Neural progenitor cell (in vitro differentiated cells): ENCODE measurements at places on chromosomes 16 and 17. TPM values are rescaled to one million over a fixed set of nuclear protein-coding genes. Genes with fewer than 3 reads are reported as not detected.

The NXPH3 gene
- 3.6 and 10.7 TPM in 2 replicates for total RNA-seq

GRCh38 chr16:26211542-26211941 is 519.8 kb downstream of the HS3ST4 start:
- no peak overlapping the region for H3K27ac ChIP-seq
- DNase-seq, result no peak
- H3K27me3 ChIP-seq, result no peaks in the 10 kb centered on the region
- peaks cover 7% of the 10 kb centered on the region for H3K4me1 ChIP-seq
- no peak overlapping the region for H3K4me3 ChIP-seq

DNA sequence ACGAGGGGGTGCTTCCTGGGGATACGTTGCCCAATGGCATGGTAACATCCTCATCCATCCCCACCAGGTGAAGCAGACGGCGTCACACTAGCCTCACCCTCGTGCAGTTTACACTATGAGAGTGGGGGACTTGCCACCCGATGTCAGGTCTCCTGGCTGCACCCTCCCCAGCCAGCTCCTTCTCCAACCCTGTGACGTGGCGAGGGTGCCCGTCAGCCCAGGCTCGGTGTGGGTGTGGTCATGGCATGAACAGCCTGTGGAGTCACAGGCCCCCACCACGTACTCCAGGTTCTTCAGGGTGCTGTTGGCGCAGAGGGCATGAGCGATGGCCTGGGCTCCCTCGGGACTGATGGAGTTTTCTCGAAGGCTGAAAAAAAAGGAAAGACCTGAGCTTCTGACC is 28.3 kb downstream of the NLRC3 start:
- H3K4me3 ChIP-seq, result no peak overlapping the region
- peaks cover 10% of the 10 kb centered on the region for H3K4me1 ChIP-seq
- DNase-seq, result no peak

- H3K27ac ChIP-seq, result no peak overlapping the region
- H3K27me3 ChIP-seq, result peaks cover 42% of the 10 kb centered on the region
- DNase-seq, result no peak
Measured at GRCh38 chr16:3054965-3055733, 8.8 kb downstream of the MMP25 start.

- H3K27me3 ChIP-seq, result no peaks in the 10 kb centered on the region
- no peak for DNase-seq
- no peak overlapping the region for H3K4me3 ChIP-seq
- H3K36me3 ChIP-seq, result no peaks in the 10 kb centered on the region
Measured at GRCh38 chr16:88758227-88758943, 26.6 kb downstream of the PIEZO1 start.

- H3K36me3 ChIP-seq, result no peaks in the 10 kb centered on the region
- DNase-seq, result peak; percentile 48
- H3K27ac ChIP-seq, result no peak overlapping the region
- H3K27me3 ChIP-seq, result peaks cover 58% of the 10 kb centered on the region
- H3K4me3 ChIP-seq, result no peak overlapping the region
Measured at GRCh38 chr16:77437859-77438258, 3.0 kb upstream of the ADAMTS18 start.

DNA sequence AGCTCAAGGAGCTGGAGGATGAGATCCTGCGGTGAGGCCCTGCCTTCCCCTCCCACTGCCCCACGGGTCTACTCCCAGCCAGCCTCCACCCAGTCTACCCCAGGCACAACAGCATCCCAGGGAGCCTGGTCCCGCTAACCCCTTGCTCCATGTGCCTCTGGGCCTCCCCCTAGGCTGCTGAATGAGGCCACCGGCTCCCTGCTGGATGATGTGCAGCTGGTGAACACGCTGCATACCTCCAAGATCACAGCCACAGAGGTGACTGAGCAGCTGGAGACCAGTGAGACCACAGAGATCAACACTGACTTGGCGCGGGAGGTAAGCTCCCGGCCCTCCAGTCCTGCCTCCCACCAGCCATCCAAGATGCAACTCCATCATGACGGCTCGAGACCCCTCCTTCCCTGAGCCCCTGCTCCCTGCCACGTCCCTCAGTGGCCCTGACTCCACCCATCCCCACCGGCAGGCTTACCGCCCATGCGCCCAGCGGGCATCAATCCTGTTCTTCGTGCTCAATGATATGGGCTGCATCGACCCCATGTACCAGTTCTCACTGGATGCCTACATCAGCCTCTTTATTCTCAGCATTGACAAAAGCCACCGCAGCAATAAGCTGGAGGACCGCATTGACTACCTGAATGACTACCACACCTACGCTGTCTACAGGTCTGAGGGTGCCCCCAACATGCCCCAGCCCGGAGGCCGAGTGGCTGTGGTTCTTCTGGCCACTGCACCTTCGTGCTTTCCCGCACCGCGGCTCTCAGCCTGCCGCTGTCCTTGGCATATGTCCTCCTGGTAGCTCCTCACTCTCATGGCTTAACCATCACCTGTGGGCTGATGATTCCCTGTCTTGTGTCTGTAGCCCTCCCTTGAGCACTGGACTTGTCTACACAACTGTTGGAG is 15.0 kb upstream of the KDM6B start:
- no peak for DNase-seq
- no peak overlapping the region for H3K4me3 ChIP-seq
- no peak overlapping the region for H3K27ac ChIP-seq
- H3K36me3 ChIP-seq, result no peaks in the 10 kb centered on the region

DNA sequence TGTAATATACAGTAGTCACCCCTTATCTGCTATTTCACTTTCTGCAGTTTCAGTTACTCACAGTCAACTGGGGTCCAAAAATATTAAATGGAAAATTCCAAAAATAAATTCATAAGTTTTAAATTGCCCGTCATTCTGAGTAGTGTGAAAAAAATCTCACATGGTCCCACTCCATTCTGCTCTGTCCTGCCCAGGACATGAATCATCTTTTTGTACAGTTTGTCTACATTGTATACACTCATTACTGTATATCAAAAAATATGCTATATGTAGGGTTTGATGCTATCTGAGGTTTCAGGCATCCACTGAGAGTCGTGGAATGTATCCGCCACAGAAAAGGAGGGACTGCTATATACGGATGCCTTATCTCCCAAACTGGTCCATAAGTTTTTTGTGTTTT is 16.0 kb upstream of the APPBP2 start:
- no peak overlapping the region for H3K27ac ChIP-seq
- no peak for DNase-seq
- H3K4me1 ChIP-seq, result no peaks in the 10 kb centered on the region
- H3K36me3 ChIP-seq, result no peaks in the 10 kb centered on the region
- H3K27me3 ChIP-seq, result no peaks in the 10 kb centered on the region
- H3K4me3 ChIP-seq, result no peak overlapping the region
